Activated B cell treated with CpG ODN at 0.5 μM for 24 hours (primary cell): ENCODE measurements at places on chromosomes 7 and 10.

DNA sequence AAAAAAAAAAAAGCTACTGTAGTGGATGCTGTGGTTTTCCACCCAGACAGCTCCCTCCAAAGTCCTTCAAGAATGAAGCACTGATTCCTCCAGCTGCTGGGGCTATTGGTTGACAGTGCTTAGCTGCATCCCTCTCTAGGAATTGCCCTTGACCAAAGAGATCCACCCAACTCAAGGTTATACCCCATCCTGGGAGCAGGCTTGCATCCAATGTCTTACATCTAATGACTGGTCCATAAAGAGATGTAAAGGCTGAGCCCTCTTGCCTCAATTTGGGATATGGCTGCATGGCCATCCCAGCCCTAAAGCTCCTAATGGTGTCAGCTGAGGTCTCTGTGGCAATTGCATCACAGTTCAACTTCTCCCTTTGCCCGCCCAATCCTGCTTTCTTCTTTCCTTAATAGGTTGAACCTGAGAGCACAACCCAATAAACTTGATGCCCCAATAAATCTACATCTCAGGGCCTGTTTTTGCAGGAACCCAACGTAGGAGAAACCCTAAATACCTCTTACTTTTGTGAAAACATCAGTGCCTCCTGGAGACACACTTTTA lies 4.4 kb downstream of the GPR37 start:
- DNase-seq, result no peak

DNA sequence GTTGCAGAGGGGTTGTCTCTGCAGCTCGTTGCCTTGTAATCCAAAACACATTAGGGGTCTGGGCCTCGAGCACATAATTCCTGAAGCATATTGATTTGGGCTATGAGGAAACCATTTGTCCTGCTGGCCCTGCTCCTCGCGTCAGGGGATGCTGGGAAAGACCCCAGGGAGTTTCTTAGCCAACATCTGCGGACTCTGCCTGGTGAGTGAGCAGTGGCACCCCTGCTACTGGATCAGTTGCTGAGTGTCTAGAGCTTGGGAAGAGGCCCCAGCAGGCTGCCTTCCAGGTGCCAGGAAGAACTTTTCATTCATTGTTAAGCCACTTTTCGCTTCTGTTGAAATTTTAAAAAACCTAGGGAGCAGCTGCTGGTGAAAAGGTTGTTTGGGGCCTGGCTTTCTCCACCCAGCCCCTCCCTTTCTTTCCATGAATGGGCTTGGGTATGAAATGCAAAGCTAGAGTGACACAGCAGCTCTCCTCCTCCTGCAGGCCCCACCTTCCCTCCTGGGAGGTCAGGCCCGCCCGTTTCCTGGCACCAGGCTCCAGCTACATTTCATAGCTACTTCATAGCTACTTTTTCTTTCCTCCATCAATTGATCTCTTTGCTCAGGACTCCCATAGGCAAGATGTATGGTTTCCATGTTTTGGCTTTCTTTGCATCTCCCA lies 26.8 kb downstream of the TACR2 start:
- no peak for DNase-seq

DNA sequence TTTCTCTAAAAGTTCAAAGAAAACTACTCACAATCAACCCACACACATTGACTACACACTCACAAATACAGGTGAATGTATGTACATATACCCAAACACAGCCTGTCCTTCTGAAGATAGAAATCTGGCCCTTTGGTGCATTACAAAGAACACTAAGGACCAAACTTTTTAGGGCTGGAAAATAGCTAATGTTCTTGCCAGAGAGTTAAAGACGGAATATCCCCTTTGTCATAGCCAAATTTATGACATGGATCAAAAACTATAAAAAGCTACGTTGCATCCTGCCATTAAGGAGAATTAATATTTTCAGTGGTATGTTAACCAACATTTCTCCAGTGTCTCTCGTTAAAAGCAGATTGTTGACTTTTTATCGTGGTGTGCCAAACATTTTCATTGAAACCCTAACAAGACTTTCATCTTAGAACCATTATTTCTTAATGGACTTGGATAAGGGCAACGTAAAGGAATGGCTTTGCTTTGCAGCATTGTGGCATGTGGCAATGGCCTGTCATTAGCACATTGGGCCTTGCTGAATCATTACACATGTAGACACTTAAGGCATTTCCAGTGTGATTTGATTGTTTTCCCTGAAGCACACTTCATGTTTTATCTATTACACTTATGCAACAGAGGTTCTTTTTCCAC lies 150.9 kb upstream of the MEOX2 start:
- no peak for DNase-seq

- no peak for DNase-seq
Observed at GRCh38 chr10:88763441-88763840, 3.6 kb downstream of the LIPN start.

DNA sequence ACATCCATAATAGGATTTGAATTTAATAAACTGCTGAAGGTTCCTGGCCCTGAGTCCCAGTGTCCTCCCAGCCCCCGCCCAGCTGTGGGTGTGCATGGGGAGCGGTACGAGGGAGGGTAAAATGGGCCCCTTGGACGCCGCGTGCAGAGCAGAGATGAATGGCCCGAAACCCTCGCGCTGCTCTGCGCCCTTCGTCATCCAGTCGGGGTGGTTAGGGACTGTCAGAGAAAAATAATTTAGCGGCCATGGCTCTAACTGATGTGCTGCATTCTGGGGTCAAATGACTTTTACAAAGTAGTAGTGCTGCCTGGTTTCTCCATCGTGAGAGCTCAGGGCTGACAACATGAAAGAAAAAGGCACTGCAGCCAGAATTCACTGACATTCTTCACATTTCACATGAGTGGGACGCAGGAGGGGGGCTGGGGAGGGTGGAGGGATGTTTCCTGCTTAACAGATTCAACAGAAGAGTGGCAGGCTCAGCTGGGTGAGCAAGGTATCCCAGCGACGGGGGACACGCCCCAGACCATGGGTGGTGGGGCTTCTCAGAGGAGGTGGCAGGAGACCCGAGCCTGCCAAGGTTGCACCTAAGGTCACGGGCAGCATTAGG lies 304.5 kb downstream of the WDR37 start:
- DNase-seq, result no peak

DNA sequence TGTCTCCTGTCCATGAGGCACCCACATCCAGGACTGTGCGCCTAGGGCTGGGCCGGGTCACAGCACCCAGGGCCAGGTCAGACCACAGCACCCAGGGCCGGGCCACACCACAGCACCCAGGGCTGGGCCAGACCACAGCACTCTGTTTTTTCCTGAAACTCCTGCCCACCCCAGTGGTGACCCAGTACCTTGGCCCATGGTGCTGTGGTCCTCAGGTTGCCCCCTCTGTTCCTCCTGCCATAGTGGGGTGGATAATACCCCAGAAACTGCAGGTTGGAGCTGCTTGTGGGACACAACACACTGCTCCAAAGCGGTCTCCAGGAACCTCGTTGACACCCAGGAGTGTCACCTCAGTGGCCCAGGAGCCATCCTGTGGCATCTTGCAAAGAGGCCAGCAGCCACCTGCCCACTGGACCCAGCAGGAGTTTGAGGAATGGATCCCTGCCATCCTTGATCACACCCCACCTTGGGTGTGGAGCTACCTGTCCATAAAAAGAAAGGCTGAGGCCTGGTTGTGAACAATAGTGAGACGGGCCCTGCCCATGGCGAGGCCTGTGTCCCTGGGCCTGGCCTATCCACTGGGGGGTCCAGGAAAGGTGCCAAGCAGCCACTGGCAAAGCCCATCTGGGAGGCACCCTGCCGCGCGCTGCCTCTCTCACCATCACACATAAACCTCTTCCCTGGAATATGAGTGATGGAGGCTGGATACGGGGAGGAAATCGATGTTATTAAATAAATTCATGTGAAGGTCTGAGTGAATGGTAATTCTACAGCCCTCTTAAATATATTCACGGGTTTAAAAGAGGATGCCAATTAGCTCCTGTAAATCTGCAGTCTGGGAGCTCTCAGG lies 89.0 kb downstream of the NKX6-2 start:
- no peak for DNase-seq

GRCh38 chr7:37284805-37285231 lies 163.8 kb downstream of the ELMO1 start:
- peak; percentile 25 for DNase-seq

- DNase-seq, result no peak
Observed at GRCh38 chr7:96266015-96266414, 55.9 kb downstream of the SLC25A13 start.

GRCh38 chr10:96830511-96831199 lies 1.4 kb upstream of the LCOR start:
- DNase-seq, result peak; percentile 50

DNA sequence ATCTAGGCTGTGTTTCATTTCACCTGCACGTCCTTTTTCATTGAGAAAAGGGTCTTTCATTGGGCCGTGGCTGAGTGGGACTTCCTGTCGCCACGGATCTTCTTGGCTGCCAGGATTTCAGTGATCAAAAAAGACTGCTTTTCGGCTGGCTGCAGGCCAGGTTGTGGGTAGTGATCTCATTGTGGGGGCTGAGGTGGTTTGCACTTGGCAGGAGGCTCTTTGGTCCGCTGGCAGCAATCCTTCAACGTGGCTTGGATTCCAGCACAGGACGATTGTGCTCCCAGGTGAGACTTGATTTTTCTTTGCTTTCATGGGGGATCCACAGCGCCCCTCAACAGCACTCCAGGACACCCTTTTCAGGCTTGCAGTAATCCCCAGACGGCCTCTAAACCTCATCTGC lies 29.0 kb upstream of the ZNF273 start:
- DNase-seq, result no peak

DNA sequence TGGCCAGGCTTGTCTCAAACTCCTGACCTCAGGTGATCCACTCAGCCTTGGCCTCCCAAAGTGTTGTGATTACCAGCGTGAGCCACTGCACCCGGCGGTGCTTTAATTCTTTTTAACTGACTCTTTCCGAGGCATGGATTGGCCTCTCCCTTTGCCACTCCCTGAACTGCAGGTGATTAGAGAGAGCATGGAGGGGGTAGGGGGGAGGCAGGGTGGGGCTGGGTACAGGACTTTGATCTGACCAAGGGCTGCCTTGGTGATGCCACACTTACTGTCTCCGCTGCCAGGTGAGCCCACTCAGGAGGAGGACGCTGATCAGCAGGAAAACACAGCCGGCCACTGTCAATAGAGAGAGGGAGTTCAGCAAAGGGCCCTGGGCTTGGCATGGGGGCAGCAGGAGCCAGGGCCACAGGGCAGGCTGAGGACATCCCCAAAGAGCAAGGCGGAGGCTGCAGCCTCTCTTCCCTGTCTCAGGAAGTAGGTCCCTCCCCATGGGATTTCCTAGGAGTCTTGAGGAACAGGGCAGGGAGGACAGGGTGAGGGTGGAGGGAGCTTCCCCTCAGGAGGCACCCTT lies 40.5 kb upstream of the IL15RA start:
- no peak for DNase-seq

GRCh38 chr7:38775506-38776175 lies 133.3 kb downstream of the VPS41 start:
- no peak for DNase-seq

DNA sequence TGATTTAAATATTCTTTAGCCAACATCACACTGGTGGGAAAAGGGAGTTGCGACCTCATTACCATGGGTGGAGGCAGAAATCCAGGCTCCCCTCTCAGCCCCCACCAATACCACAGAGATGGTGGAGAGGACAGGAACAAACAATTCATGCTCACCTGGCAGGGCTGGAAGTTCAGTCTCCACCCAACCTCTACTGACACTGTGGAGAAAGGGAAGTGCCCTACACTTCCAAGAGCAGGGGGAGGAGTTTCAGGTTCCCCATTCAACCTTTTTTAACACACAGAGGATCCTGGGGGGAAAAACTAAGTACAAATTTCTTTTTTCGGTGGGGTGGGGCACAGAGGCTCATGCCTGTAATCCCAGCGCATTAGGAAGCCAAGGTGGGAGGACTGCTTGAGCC lies 210.1 kb upstream of the KCTD7 start:
- no peak for DNase-seq

- DNase-seq, result no peak
Observed at GRCh38 chr10:88794731-88795130, 7.8 kb upstream of the LIPM start.

DNA sequence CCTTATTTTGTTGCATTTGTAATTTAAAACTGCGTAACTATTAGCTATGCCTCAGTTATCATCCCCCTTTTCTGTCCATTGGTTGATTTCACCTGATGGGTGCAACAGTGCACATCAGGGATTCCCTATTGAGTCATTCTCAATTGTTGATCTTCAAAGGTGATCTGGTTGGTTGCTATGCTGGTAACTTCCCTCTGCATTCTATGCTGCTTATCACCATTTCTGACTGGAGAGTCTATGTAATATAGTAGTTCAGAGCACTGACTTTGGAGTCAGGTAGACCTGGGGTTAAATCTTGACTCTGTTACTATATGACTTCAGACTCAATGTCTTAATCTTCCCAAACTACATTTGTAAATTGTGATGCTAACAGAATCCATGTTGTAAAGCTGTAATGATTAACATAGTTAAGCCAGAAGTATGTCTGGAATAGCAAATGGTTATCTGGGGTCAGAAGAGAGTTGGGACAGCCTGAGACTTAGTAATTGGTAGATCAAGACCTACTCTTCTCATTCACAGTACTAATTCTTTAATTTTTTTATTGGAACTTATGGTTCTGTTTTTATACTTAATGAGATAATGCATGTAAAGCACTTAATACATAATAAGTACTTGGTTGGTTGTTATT lies 38.1 kb downstream of the EXOC6 start:
- DNase-seq, result no peak

DNA sequence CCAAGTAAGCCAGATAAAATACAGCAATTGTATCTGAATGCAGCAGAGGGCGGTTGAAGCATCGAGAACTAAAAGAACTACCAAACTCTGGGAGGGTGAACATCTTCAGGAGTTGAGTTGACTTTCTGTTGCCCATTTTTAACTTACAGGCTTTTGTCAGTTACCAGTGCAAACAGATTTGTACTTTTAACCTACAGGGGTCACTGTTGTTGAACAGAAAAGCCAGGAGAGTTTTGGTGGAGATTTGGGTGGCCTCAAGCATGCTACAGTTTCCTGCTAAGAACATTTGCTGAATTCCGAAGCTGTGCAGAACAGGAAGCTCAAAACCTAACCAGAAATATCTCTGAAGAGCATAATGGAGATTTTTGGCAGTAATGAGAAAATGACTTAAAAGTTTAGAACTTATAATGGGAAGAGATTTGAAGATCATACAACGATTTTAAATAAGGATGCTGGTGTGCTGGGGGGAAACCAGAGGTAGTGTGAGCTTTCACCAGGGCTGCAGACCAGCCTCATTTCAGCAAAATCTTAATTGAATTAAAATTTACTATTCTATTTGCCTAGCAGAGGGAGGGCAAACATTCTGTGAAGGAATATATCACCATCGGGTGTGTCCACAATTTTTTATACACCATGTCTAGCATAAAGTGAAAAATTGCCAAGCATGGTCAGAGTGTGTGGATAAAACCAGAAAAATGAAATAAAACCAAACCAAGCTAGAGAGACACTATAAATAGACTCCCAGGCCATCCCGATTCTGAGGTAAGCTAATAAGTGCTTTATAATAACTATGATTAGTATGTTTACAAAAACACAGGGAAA lies 208.6 kb upstream of the CCDC6 start:
- DNase-seq, result no peak
